ENCODE measurements at places on chromosomes 7 and 10. TPM values are rescaled to one million over a fixed set of nuclear protein-coding genes. Genes with fewer than 3 reads are reported as not detected.

Gene FAM131B
- polyA plus RNA-seq = 2.1 TPM

Gene UPK3BL1
- 23.5 TPM for polyA plus RNA-seq

Gene SPDYE6
- polyA plus RNA-seq = 6.3 TPM

Gene UCN3
- polyA plus RNA-seq = 1.0 TPM

DNA sequence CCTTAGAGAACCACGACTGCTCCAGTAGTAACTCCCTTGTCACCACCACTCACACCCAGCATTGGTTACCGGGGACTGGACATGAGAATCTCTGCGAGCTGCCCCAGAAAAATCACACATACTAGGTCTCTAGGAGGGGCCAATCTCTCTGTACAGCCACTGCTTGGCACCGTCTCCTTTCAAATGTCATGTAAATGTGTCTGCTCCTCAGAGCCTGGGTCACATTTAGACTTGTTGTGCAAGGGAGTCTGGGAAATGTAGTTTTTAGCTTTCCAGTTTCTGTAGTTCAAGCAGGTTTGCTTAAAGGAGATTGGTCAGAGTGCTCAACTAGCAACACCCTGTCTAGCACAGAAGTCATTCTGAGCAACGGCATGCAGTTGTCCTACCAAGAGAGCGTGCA, 60.0 kb downstream of the CHN2 start:
- no peak for DNase-seq
